ENCODE measurements at places on chromosomes 4 and X.

GRCh38 chrX:71870208-71871098 lies 40.2 kb upstream of the NHSL2 start:
- DNase-seq = no peak

DNA sequence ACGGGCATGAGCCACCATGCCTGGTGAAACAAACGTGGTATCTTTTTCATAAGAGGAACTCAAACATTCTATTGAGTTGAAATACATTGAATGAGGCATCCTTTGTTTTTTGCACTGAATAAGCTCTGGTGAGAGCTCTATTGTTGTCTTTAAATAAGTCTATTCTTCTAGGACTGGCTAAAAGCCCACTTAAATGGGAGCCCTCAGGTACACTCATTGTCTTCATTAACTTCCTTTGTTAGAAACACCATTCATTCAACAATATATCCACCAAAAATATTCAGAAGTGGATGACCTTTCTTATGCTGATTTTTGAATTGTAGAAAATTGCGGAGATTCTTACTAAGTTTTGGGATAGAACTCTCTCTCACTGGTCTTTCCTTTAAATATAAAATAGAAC lies 568.0 kb downstream of the IL1RAPL1 start:
- DNase-seq = no peak

GRCh38 chr4:8431553-8431952 lies 9.0 kb downstream of the ACOX3 start:
- DNase-seq = no peak

- no peak for DNase-seq
Measured at GRCh38 chr4:54526560-54526959, 131.2 kb upstream of the KIT start.

- no peak for DNase-seq
Measured at GRCh38 chr4:169861593-169861992, 103.8 kb upstream of the HPF1 start.

DNA sequence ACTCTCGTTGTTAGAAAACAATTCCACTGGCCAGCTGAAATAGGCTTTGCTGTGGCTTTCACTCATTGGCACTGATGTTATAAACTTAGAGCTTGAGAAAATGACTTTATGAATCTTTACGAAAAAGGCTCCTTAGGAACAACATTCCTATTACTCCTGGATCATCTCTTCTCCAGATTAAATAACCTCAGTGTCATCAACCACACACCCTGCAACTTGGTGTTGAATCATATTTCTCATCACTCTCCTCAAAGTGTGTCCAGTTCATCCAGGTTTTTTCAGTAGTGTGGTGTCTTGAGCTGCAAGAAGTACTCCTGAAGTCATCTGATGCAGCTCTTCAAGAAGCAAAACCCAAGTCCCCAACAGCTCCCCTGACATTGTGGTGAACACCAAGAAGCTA lies 28.1 kb upstream of the ANOS1 start:
- DNase-seq = no peak

DNA sequence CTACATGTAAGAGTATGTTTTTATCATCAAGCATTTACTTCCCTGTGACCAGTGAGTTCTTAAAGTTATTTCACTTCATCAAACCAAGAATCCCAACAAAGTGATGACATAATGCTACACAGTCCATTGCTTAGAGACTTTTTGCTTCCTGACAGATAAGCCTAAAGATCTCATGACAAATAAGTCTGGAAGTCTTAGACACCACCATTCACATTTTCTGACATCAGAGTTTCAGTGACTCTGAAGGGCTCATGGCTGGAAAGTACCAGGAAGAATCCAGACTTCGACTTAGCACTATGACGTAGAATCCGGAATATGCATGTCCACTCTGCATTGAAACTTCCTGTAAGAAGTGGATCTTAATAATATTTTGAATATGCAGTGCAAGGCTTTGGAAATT lies 53.7 kb downstream of the CLDN22 start:
- DNase-seq = no peak

- no peak for DNase-seq
Measured at GRCh38 chr4:186204686-186205085, 13.3 kb downstream of the CYP4V2 start.

- DNase-seq = no peak
Measured at GRCh38 chr4:139131209-139131870, 45.7 kb downstream of the ELF2 start.

- DNase-seq = no peak
Measured at GRCh38 chr4:183186813-183187212, 87.8 kb downstream of the WWC2 start.

- DNase-seq = no peak
Measured at GRCh38 chr4:47642985-47643760, 158.1 kb downstream of the ATP10D start.

- DNase-seq = no peak
Measured at GRCh38 chr4:5971078-5971450, 47.2 kb downstream of the C4orf50 start.

DNA sequence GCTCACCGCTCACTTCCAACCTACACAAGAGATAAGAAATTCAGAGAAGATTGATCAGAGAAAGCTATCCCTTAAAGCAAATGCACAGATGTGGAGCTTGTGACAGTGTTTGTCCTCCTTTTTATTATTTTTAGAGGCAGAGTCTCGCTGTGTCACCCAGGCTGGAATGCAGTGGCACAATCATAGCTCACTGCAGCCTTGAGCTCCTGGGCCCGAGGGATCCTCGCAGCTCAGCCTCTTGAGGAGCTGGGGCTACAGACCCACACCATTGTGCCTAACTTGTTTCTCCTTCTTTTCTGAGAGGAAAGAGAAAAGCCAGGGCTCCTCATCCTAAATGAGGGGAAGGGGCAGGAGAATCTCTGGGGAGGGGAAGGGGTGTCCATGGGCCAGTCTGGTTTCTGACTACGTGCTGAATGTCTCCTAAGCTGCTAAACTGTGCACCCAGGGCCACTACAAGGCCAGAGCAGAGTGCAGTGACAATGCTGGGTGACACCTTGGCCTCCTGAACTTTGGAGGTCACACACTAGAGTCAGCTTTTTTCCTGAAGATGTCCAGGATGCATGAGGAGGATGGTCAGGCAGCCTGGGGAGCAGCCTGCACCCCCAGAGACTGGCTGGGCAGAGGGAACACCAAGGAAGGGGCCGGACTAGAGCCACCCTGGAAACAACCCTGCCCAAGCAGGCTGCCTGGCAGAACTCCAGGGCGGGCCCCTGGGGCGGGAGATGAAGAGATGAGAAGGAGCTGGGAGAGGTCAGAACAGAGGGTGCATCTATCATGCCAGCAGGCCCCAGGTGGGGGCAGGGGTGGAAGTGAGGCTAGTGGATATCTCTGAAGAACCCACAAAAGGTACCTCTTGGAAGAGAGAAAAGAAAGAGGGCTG lies 55.5 kb upstream of the PROM1 start:
- no peak for DNase-seq

GRCh38 chrX:113300580-113300979 lies 459.9 kb upstream of the AMOT start:
- DNase-seq = no peak

DNA sequence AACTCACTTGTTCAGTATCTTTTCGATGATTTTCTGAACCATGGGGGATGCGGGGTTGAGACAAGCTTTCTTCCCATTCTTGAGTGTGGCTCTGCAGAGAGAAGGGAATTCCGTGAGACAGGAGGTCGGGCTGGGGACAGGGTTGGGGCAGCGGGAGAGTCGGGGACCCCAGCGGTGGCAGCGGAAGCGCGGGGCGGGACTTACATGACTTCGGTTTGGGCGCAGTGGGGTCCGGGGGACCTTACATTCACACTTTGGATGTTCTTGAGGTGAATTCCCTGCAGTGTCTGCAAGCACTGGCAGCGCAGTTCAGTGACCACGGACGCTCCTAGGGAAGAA lies 434 bp downstream of the CXCL3 start:
- DNase-seq = no peak

DNA sequence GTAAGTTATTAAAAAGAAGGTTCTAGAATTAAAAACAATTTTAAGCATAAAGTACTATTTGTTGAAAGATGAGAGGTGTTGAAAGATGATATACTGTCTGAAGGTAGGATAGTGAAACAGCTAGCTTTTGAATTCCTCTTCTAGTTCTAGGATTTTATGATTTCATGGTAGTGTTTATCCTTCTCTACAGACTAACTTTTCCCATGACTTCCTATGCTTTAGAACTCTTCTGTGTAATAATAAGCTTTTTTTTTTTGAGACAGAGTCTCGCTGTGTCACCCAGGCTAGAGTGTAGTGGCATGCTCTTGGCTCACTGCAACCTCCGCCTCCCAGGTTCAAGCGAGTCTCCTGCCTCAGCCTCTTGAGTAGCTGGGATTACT lies 96.0 kb upstream of the NUDT6 start:
- no peak for DNase-seq

- no peak for DNase-seq
Measured at GRCh38 chr4:148200960-148201359, 241.3 kb downstream of the NR3C2 start.

- no peak for DNase-seq
Measured at GRCh38 chr4:48603366-48604003, 113.4 kb downstream of the ZAR1 start.

DNA sequence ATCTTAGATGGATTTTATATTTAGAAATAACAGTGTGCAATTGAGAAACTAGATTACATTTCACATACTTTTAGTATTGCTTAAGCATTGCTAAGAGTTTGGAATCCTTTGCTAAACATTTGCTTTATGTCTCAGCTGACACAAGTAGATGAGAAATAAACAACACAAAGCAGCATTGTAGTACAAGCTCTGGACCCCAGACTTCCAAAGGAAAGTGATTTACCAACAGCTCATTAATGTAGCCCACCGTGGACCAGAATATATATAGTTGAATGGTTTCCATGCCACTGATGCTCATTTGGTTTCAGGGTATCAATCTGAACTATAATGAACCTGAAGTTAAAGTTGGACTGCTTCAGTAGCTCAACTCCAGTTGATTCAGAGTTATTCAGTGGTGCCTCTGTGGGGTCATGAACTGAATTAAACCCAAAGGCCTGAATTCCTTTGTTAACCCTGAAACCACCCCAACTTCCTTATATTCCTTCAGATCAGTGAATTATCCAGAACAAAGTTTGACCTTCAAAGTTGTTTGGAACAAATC lies 132.1 kb upstream of the NEIL3 start:
- DNase-seq = no peak

DNA sequence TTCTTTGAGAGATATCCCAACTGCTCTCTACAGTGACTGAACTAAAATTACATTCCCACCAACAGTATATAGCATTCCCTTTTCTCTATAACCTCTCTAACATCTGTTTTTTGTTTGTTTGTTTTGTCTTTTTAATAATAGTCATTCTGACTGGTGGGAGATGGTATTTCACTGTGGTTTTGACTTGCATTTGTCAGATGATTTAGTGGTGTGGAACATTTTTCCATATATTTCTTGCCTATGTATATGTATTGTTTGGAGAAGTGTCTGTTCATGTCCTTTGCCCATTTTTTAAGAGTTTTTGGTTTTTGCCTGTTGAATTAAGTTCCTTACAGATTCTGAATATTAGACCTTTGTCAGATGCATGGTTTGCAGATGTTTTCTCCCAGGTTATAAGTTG lies 9.0 kb downstream of the USO1 start:
- no peak for DNase-seq

- DNase-seq = no peak
Measured at GRCh38 chr4:25863831-25864418, 1.1 kb upstream of the SEL1L3 start.

GRCh38 chr4:41015016-41015675 lies 199.2 kb downstream of the APBB2 start:
- no peak for DNase-seq

DNA sequence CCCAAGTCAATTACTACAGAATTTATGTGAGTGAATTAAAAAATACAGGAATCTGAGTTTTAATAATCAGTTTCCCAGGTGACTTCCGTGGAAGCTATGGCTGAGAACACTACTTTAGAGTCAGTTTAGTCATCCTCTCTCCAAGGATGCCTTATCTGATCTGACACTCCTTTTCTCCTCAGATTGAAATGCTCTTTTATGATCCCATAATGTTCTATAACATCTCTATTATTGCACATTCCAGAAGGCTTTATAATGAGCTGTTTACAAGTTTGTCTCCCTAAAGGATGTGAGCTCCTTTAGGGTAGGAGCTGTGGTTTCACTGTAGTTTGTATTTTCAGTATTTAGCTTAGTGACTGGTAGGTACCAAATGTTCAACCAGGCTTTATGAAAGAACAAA lies 90.0 kb downstream of the GPRIN3 start:
- no peak for DNase-seq

GRCh38 chr4:95921470-95921869 lies 81.6 kb downstream of the PDHA2 start:
- DNase-seq = no peak

GRCh38 chrX:72306085-72306801 lies 529 bp upstream of the CITED1 start:
- DNase-seq = no peak

DNA sequence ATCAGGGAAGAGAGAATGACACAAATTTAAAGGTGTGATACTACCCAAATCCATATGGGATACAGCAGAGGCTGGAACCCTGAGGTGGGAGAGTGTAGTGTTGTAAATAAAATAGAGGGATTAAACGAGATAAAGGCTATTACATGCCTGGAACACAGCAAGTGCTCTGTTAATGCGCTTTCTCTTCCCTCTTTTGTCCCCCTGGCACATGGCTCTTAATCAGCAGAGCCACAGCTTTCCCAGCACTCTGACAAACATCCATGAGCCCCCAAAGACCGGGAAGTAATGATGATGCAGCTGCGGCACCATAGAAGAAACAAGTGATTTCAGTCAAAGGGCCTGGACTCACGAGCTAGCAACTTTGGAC lies 85.9 kb downstream of the RASL11B start:
- DNase-seq = no peak

Measured in SK-N-MC (cell line).